ENCODE measurements at places on chromosomes 16 and 17. TPM values are rescaled to one million over a fixed set of nuclear protein-coding genes. Genes with fewer than 3 reads are reported as not detected.
A peak's percentile ranks its signal among the peaks of the same experiment; 100 is the strongest.

DNA sequence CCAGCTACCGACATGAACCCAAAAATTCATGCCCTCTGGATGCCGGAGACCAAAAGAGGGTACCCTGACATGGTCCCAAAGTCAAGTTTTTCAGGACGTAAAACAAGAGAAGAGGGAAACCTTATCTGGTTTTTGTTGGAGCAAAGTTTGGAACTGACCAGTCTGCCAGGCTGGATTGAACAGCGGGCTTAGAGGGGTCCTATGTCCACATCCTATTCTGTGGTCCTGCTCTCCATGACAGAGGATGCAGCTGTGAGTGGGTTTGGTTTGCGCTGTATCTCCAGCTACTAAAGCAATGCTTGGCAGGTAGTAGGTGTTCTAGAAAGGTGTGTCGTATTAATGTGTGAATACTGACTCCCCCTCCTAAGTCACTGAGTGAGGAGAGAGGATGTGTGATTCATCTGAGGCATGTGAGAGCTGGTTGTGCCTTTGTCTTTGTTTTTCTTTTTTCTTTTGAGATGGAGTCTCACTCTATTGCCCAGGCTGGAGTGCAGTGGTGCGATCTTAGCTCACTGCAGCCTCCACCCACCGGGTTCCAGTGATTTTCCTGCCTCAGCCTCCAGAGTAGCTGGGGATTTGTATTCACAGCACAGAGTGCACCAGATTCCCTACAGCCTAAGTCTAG, 31.0 kb downstream of the PMM2 start:
- peak; percentile 61 for DNase-seq

DNA sequence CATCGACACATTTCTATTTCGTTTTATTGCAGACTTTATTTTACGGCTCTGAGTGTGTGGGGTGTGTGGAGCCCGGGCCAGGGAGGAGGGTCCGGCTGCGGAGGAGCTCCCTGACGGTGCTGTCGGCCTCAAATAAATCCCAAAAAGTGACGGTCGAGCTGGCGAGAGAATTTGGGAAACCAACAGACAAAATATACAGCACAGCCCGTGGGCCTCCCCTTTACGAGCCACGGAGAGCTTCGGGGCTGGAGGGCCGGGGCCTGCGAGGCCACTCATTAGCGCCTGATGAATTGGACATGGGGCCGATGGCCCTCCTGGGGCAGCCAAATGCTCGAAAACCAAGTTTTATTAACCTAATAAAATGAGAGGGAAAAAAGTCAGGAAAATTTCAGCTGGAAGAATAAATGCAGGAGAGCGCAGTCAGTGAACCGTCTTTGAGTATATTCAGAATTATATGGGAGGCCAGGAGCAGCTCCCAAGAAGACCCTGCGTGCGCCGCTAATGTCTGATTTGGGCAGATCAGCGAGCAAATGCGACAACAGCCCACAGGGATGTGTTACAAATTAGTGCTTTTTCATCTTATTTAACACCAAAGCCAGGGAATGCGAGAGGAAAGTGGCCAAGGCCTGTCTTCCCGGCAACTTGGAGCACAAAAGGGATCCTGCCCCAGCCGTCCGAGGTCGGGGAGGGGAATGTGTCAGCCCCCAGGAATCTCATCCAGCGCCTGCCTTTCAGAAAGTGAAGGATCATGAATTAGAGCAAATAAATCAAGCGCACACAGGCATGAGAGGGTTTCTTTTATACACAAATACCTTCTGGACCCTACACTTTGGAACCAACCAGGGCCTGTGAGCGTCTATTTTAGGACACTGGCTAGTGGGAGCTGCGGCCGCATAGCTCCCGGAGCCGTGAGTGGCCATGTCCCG, 249.1 kb downstream of the C16orf95 start:
- DNase-seq, result no peak

DNA sequence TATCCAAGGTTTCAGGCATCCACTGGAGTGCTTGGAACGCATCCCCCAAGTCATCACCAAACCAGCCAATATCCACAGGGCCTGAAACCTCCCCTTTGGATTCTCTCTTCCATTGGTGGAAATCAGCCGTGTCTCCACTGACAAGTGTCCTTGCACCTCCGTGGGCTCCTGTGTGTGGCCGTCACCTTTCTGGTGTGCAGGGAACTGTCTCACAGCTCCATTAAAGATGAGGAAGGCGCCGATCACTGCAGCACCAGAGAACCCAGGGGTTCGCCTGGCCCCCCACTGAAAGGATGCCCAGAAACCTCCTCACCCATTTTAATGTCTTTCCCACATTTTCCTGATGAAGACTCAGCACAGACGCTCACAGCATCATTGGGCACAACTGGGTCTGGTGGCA, 17.8 kb upstream of the METRNL start:
- DNase-seq, result no peak

Gene CTF1
- 4.7 TPM for total RNA-seq

Gene ZNF423
- total RNA-seq, result 0.35 TPM

Gene CLDN6
- 0.70 TPM for total RNA-seq

Gene FN3K
- total RNA-seq, result 16.8 TPM

DNA sequence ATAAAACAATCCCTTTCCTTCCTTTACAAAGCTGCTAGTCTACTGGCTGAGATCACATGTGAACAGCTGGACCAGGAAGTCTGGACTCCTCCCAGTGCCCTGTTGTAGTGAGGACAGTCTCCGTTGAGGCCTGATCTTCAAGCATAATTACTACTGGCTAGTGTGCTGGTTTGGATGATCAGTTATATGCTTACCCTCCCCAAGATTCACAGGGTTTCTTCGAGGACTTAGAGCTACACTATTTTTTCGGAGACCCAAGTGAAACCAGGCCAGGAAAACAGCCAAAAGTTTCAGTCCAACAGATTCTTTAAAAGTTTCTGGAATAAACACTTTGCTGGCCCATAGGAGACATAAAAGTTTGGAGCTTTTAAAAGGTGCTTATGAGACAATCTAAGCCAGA, 194.9 kb upstream of the CDH11 start:
- DNase-seq, result no peak

- DNase-seq, result no peak
These were observed 39.2 kb upstream of the CCR7 start for GRCh38 chr17:40604327-40605080.

Gene POLDIP2
- 78.0 TPM for total RNA-seq

DNA sequence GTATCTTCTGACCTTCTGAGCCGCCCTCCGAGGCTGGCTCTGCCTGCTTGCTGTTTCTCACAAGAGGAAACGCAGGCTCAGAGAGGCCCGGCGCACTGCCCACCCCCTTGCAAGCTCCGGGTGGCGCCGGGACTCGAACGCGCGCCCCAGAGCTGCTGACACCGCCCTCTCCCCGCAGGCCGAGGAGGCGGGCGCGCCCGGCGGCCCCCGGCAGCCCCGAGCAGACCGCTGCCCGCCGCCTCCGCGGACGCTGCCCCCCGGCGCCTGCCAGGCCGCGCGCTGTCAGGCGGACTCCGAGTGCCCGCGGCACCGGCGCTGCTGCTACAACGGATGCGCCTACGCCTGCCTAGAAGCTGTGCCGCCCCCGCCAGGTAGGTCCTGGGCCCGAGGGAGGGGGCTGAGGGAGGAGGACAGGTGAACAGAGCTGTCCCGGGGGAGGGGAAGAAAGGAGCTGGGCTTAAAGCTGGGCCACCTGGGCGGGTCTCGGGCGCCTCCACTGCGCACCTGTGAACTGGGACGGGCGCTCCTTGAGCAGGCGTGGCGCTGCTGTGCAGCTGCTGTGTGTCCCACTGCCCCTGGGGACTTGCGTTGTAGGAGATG, 18.2 kb downstream of the WFDC1 start:
- DNase-seq, result no peak

Gene ZNF500
- total RNA-seq, result 7.3 TPM

- DNase-seq, result no peak
These were observed 68.2 kb upstream of the CHMP6 start for GRCh38 chr17:80923211-80924110.

DNA sequence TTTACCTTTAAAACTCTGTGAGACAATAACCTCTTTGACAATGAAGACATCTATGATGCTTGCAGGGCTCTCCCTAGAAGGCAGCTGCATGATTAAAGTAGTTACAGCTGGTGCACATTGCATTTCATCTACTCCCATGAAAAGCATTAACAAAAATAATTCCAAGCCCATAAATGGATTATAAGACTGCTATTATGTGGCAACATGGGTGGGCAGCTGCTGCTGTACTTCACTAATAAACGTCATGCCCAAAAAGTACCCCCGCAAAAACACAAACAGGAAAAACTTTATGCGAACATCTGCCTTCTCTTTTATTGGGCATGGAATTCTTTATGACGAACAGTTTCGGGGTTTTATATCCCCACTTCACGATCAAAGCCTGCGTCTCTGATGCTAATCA, 224.9 kb downstream of the CA10 start:
- no peak for DNase-seq

Gene NACA2
- total RNA-seq, result not detected

- DNase-seq, result no peak
These were observed 12.9 kb downstream of the TTYH2 start for GRCh38 chr17:74226252-74226651.

DNA sequence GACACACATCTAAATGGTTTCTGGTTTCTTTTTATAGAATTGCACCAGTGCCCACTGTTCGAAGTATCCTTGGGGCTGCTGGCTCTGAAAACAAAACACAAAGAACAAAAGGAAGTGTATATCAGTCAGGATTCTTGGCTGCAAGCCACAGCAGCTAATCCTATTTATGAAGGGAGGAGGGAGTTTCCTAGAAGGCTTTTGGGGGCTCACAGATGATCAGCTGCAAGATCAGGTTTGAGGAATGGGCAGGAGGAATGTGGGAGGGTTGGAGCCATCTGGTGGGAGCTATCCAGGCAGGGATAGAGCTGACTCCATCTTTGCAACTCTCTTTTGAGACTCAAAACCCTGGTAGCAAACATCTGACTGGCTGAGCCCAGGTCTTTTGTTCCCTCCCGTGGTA, 118.3 kb upstream of the EEF2KMT start:
- no peak for DNase-seq

DNA sequence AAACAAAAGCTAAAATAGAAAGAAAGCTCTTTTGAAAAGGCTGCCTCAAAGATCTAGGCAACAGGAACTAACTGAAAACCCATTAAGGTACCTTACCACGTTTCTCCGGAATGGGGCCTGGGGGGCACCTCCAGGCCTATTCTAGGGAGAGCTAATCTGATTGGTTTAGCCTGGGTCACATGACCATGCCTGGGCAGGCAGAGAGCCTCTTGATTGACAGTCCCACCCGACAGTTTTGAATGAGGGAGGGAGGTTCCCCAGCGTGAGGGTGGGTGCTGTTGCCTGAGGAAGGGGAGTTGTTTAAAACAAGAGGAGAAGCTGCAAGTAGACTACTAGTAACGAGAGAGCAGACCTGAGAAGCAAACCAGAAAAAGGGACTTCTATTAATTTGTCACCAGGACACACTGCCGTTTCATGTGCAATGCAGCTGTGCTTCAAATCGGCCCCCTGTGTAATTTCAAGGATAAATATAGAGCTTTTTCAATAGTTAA, 143.4 kb upstream of the HS3ST2 start:
- no peak for DNase-seq

DNA sequence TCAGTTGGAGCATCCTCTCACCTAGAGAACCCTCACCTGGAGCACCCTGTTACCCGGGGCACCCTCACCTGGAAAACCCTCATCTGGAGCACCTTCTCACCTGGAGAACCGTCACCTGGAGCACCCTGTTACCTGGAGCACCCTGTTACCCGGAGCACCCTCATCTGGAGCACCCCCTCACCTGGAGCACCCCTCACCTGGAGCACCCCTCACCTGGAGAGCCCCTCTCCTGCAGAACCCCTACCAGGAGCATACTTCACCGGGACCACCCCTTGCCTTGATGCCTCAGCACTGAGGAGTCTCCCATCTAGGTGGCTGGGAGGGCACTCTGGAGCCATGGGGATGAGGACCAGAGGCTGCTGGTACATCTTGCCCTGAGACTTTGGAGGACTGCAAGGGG, 3.4 kb upstream of the FBXL16 start:
- no peak for DNase-seq

DNA sequence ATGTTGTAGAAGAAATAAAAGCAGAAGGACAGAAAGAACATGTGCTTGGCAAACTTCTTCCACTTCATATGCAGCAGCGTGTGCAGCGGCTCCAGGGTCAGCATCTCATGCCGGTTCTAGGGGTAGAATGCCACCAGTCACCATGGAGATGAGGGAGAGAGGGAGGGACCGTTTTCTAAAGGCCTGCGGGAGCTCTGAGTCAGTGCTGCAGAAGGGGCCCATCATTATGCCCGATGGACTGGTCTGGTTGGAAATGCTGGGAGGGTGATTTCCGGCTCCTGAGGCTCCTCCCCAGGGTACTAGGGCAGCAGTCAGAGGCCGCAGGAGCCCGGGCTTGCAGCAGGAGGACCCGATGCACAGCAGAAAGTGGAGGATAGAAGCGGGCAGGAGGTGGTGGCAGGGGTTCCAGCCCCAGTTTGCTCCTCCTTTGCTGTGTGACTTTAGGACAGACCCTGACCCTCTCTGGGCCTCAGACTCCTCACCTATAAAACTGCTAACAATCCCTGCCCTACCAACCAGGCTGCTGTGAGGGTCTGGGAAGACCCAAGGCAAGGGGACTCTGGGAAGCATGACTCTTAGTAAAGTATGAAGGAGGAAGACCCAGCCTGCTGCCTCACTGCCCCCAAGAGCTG, 28.6 kb downstream of the TRPV3 start:
- peak; percentile 4 for DNase-seq

DNA sequence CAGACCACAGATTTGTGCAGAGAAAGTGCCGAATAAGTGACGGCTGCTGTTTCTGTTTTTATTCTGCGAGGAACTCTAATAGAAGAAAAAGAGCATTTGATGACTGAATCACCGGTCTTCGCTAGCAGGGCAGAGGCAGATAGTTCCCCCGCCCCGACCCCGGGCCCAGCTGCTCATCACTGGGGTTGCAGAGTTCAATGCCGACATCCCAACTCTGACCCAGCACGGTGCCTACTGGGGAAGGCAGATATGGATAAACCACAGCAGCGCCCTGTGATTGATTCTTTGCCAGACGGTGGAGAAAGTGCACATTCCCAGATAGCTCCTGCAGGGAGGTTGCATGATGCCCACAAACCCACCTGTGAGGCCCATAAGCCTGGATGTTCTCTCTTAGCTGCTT, 357.9 kb upstream of the HSBP1 start:
- no peak for DNase-seq

DNA sequence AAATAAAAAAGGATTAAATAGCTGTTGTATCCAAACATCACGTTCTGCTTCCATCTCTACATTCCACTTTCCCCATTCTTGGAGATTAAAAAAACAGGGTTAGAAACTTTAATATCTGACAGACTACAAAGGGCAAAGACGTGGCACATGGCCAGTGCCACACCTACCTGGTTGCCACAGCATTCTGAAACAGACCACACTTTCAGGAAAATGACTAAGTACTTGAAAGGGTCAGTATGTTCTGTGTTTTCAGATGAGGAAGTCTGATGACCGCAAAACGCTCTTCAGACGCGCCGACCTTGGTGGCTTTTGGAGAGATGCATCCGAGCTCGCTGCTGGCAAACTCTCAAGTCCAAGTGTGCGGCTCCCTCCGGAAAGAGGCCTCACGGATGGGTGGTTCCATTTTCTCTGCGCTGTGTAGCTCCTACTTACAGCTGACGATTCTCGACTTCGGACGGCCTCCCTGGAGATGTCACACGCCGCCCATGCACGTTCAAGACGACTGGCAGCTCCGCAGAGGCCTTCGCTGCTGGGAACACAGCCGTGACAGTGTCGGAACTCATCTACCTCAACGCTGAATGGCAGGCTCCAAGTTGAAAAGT, 15.5 kb downstream of the MAP1LC3B start:
- DNase-seq, result peak; percentile 94

All from renal cortical epithelial cell (primary cell).